ENCODE measurements at places on chromosomes 2 and 18.

DNA sequence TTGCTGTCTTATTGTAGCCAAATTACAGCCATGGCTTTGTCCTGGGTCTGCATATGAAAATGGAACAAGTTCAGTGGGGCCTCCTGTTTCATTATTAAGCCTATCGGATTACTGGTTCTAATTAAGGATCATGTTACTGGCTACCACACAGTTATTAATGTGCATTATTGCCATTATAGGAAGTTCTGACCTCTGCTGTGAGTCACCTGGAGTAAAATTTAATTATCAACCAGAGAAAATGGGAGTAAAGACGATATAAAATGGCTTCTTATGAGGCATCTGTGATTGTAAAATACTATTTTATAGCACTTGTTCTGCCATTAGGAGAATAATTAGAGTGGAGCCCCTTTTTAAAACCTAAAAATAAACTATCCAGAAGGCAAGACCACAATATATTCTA is 143.3 kb upstream of the ITGB6 start:
- DNase-seq: no peak

- peak; percentile 8 for DNase-seq
These were observed 81.5 kb downstream of the DPP4 start for GRCh38 chr2:161992531-161992930.

- DNase-seq: peak; percentile 76
These were observed at the start of gene HK2 for GRCh38 chr2:74833418-74834233. Gene HK2 (plus strand): TSS chr2:74834127. CDS start chr2:74834581, 454 bp downstream.

- no peak for DNase-seq
These were observed 35.4 kb upstream of the FSHR start for GRCh38 chr2:49189512-49190225.

- DNase-seq: no peak
These were observed 115.3 kb upstream of the CELF4 start for GRCh38 chr18:37680911-37681310.

DNA sequence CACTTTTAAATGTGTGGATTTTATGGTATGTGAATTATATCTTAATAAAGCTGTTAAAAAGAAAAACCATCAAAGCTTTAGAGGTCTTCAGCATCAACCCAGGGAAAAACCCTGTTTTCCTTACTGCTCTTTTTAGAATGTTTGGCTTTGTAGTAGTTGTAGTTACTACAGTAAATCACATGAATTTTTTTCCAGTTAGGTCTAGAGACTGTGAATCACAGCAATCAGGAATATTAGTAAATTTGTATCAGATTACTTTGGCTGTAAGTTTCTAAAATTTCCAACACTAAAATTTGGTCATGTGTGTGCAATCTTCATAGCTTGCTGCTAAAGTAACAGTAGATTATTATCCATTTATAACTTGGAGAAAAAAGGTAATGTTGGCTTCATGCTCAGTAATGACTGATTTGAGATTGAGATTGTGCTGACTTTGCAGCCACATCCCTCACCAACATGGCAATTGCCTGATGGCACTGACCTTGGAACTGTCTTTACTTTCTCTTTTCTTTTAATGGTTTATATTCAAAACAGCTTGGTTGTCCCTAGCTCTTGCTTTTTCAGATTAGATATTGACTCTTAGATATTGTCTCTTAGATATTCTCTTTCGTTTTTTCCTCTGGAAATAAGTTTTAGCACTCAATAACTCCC is 41.1 kb downstream of the LCLAT1 start:
- no peak for DNase-seq

GRCh38 chr18:29979881-29980280 is 1062.7 kb downstream of the DSC3 start:
- DNase-seq: no peak

- DNase-seq: no peak
These were observed 155.0 kb downstream of the SETBP1 start for GRCh38 chr18:44835703-44836102.

GRCh38 chr18:47484068-47484467 is 232.6 kb upstream of the SKOR2 start:
- no peak for DNase-seq

- no peak for DNase-seq
These were observed 43.2 kb upstream of the CAB39 start for GRCh38 chr2:230669386-230669950.

DNA sequence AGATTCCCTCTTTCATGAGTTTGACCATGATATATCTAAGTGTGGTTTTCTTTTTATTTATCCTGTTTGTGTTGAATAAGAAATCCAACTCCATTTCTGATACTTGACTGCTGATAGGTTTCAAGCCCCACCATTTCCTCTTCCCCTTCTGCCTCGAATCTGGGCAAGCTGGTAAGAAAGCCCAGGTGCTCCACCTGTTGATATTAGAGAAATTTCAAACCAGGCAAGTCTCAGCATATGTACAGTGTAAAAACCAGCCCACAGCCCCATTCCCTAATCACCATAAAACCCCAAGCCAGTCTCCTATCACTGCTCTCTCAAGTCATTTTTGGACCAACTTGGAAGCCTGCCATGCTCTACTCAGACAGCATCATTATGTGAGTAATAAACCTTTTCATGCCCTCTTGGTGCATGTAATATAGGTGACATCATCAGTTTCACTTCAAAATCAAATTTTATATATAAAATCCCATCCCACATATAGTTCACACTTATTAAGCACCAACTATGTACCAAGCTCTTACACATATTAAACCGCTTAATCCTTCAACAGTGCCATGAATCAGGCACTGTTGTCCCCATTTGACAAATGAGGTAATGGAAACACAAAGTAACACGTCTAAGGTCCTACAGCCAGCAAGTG is 46.6 kb downstream of the SMAD2 start:
- peak; percentile 8 for DNase-seq

GRCh38 chr18:67735506-67735905 is 219.0 kb upstream of the DSEL start:
- DNase-seq: no peak

- no peak for DNase-seq
These were observed 234.5 kb downstream of the RBM43 start for GRCh38 chr2:151027151-151027550.

GRCh38 chr2:50974940-50975339 is 57.0 kb downstream of the NRXN1 start:
- DNase-seq: no peak

DNA sequence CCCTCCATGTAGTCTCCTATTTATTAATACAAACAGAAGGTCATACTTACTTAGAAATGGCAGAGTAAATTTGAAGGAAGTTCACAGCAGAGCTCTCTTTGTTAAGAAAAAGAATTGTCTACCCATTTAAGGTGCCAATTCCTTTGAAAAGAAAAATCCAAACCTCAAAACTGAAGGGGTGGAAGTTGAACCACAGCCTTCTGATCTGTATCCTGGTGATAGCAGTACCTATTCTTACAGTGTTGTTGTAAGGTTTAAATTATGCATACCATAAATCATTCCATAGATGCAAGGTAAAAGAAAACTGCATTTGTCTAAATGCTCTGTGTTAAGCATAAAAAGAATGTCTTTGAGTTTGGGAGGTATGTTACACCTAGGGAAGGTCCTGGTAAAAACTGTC is 47.6 kb downstream of the COBLL1 start:
- DNase-seq: no peak

Data from stimulated activated CD4-positive, alpha-beta T cell treated with anti-CD3 and anti-CD28 coated beads, Interleukin-12 subunit alpha, Interleukin-12 subunit beta, amount 100 ng/mL, for 24 hours (primary cell).